ENCODE measurements at places on chromosomes 12 and 14.

GRCh38 chr12:29672580-29672979 is 111.2 kb downstream of the TMTC1 start:
- no peak for ATAC-seq

- peak; percentile 45 for ATAC-seq
These were observed 29.1 kb upstream of the SOS2 start for GRCh38 chr14:50260511-50260910.

GRCh38 chr12:24679126-24679525 is 269.8 kb downstream of the BCAT1 start:
- ATAC-seq: no peak

DNA sequence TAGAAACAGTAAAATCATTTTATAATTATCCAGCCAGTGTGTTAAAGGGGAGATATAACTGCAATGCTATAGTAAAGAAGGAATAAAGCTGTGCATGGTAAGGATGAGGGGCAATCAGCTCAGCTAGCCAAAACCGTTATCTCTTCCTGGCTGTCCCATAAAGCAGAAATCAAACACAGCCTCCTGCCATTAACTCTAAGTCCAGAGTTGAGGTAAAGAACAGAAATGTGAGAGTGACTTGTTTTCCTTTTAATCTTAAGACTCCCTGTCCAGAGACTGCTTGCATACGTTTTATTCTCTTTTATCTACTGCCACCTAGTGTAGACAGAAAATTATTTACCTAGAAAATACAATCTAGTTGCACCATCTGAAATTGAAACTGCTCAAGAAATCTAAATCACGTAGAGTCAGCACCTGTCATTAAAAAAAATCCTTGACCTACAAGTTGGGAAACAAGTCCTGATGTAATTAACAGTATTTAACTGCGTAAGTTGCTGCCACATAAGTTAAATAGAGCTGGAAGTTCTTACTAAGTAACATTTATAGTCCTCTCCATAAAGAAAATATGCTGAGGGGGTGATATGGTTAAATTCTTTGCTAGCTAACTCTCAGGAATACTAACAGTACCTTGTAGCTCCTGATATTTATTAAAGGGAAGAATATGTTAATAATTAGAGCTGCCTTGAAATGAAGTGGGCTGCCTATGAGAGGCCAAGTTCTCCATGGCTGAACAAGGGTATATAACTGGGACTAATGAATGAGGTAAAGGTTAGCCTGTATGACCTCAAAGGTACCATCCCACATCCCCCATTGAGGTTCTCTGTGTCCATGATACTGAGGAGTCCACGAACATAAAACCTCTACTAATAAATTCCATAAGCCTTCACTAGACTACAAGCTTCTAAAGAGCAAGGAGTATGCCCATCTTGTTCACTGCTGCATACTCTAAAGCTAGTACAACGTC is 62.7 kb downstream of the GALNT4 start:
- ATAC-seq: peak; percentile 76

DNA sequence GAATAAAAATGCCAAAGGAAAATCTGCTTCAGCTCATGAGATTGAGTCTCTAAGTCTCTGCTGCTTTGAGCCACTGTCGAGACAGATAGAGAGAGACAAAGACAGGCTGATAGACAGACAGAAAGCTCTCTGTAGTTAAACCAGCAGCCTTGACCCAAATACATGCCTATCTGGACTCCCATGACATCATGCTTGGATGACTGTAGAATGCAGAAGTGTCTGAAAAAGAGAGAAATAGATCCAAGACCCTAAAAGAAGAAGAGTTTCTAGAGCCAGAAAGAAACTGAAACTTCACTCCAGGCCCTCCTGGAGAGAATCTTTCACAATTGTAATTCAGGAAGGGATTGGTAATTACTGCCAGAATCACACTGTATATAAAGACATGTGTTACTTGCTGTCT is 122.6 kb upstream of the PLXNC1 start:
- ATAC-seq: no peak

DNA sequence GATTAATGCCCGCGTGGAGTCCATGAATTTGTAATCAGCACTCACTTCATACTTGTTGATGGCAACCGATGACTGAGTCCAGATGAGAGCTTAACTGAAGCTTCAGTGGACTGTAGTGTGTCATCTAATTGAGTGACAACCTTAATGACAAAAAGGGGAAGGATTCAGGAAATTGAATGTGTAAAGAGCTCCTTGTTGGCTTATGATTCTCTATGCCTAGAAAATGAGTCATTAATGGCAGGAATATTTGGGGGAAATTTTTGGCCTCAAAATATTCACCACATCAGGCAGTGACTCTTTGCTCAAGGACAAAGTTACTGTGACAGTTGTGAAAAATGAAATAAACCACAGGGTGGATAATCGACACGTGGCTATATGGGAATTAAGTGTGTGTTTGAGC is 55.3 kb upstream of the STON2 start:
- peak; percentile 62 for ATAC-seq

DNA sequence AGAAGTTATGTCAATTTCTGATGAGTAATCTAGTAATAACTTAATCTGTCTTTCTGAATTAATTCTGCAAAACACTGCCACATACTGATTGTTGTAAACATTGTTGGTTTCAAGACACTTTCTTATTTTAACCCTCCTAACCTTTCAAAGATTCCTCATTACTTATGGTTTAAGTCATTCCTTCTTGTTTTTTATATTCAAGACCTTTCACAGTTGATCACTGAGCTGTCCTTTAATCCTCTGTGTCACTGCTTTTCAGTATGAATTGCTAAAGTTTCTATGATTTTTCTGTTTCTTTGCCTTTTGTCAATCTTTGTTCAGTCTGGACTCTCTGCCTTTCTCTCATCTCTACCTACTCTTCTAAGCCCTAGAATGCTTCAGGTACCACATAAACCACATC is 164.7 kb downstream of the RAD51B start:
- ATAC-seq: no peak
